Small intestine (tissue), 16 donors: ENCODE measurements at places on chromosomes 7 and 10. TPM values are rescaled to one million over a fixed set of nuclear protein-coding genes. Genes with fewer than 3 reads are reported as not detected.

The PNLIP gene
- not detected for polyA plus RNA-seq

DNA sequence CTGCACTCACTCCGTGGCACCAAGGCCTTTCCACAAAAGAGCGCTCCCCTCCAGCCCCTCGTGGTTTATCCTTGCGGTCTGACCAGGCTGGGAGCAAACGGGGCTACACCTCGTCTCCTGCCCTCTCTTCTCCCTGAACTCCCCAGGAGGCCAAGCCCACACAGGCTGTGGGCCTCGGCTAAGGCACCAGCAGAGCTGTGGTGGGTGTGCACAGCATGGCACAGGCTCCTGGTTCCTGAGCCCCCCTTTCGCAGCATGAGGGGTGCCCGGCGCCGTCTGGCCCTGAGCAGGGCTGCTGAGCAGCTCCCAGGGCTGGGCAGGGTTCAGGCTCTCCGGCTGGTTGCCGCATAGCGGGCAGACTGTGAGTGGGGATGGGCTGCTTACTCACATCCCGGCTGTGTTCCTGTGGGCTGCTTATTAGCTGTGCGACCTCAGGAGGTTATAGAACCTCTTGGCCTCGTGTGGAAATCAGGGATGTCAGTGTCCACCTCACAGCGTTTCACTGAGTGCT is 90.4 kb downstream of the ZMIZ1 start:
- peaks cover 5% of the 10 kb centered on the region for H3K4me1 ChIP-seq
- H3K27ac ChIP-seq: no peak overlapping the region
- no peak for DNase-seq
- H3K36me3 ChIP-seq: no peaks in the 10 kb centered on the region

The POLR1F gene
- polyA plus RNA-seq: 12.3 TPM

The SPDYE6 gene
- polyA plus RNA-seq: not detected
